ENCODE measurements at places on chromosomes 12 and 14.

DNA sequence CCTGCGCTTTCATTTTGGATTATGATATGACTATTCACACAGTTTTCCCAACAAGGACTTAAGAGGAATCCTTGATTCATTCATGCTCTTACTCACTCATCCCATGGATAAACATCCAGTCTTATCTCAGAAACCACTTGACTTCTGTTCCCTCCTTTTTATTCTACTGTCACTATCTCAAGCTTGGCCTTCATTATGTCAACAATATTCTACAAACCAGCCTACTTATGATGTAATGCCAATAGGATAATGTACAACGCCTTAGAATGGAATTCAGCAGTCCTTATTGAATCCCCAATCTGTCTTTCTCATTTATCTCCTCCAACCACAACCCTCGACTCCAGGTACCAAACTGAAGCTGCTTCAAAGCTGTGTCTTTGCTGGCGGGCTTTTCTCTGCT lies 448.5 kb downstream of the PDZRN4 start:
- DNase-seq = no peak

DNA sequence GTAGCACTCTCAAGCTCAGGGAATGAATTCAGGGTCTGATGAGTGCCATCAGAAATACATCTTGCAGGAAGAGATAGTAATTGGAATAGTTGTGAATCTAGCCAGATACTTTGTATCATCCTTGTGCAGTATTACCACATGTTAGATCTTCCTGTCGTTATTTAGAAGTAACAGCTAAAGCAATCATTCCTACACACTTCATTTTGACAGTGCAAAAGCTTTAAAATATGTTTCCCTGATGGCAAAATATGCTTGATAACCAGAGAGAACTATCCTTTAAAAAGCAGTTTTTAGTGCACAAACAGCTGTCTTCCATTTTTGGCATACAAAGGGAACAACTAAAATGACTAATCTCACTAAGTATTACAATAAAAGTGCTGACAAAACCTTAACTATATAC lies 149.5 kb upstream of the SLC38A2 start:
- DNase-seq = no peak

GRCh38 chr14:85057221-85057620 lies 472.7 kb upstream of the FLRT2 start:
- DNase-seq = no peak

DNA sequence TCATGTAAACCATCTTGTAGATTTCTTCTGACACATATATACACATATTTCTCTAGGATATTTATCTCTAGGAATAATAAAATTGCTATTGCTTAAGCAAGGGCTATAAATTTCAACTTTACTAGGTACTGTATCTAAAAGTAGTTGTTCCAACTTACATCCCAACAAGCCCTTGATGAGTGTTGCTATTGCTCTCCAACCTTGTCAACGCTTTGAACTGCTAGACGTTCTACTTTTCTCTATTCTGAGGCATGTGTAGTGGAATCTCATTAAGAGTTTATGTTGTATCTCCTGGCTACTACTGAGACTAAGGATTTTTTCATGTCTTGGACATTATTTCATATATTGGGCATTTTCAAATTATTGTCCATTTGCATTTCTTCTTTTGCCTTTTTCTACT lies 321.5 kb upstream of the SOX5 start:
- DNase-seq = no peak

GRCh38 chr12:78430551-78430950 lies 434.0 kb upstream of the SYT1 start:
- DNase-seq = no peak
